ENCODE measurements at places on chromosomes 11 and 22.

DNA sequence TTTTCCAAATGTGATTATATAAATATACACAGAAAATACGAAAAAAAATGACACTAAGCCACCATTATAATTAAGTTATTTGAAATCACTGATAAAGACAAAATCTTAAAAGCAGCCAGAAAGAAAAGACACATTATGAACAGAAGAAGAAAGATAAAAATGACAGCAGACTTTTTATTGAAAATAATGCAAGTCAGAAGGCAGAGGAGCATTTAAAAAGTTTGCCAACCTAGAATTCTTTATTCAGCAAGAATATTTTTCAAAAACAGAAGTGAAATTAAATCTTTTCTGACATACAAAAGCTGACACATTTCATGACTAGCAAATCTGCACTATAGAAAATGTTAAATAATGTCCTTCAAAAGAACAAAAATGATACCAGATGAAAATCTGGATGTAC, 77.8 kb downstream of the CD82 start:
- no peak for DNase-seq

- no peak for DNase-seq
These were observed 8.8 kb downstream of the KRTAP5-5 start for GRCh38 chr11:1638344-1638743.

- no peak for DNase-seq
These were observed 332.2 kb downstream of the TMEM135 start for GRCh38 chr11:87369888-87370287.

DNA sequence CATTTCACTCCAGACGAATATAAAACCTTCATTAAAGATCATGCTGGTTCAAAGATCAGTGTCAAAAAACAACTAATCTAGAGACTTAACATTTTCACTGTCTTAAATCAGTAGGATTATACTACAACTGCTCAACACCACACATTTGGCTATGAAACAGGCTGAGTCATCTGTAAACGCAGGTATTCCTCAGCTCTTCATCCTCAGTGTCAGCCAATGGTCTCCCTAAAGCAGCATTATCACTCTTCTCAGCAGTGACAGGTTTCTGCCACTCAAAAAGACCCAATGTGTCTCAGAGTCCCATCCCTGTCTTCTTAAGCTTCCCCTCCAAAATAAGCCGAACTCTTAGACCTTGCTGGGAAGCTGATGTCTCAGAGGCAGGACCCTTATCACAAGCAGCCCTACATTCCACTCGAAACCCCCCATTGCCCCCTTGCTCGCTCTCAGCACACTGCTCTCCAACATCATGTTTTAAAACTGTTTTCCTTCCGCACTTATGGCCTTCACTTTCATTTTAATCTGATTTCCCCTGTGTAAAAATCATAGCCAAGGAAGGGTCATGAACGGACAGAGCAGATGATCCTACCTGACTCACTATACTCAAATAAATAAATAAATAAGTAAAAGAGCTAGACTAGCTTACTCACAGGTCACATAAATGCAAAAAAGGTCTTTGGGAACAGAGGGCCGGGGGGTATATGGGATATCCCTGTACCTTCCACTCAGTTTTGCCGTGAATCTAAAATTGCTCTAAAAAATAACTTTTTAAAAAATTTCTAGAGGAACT, 23.0 kb downstream of the CDON start:
- no peak for DNase-seq

- DNase-seq, result no peak
These were observed 410.9 kb downstream of the INSC start for GRCh38 chr11:15525582-15525981.

DNA sequence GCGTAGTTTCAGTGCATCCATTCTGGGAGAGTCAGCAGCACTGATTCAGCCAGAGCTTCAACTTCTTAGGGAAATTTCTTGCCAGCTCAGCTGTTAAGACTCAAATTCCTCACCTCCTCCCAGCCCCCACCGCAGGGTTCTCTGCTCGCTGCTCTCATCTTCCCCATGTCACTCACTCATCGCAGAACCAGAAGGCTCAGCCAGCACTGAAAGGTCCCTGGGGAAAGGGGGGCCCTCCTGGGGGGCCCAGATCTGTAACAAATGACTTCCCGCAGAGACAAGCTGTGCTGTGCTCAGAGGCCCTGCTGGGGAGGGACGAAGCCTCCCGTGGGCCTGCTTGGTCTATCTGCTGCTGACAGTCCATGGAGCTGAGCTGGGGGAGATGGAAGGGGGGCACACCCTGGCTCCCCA, 220.6 kb downstream of the NTM start:
- no peak for DNase-seq

DNA sequence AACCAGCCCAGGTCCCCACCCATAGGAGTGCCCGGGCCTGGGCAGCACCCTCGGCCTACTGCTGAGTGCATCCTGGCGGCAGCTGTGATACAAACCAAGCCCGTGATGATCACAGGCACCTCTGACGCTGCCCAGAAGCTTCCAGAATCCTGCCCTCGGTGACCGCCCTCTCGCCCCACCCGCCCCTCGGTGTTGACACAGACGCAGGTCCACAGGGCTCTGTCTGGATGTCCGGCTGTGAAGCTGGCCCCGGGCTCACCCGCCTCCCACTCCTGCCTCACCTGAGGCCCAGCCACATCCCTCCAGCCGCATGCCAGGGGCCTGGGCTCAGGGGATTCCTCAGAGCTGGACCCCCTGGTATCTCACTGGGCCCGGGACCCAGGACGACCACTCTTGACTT, 191.0 kb downstream of the BRD1 start:
- DNase-seq, result no peak

- no peak for DNase-seq
These were observed 203.7 kb downstream of the ARHGAP42 start for GRCh38 chr11:100890789-100891188.

- DNase-seq, result no peak
These were observed 71.6 kb downstream of the SBF2 start for GRCh38 chr11:10222399-10222798.

DNA sequence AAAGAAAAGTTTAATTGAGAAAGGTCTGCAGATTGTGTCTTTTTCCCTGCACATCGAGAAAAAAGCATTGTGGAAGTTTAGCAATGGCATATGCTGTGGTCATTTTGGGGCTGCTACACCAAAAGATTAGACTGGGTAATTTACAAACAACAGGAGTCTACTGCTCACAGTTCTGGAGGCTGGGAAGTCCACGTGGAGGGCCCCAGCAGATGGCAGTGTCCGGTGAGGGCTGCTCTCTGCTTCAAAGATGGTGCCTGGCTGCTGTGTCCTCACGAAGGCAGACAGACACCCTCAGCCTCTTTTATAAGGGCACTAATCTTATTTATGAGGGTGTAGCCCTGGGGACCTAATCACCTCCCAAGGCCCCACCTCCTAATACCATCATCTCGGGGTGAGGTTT, 21.1 kb downstream of the PHF21B start:
- no peak for DNase-seq

GRCh38 chr22:26743149-26743548, 85.8 kb downstream of the MIAT start:
- DNase-seq, result no peak

DNA sequence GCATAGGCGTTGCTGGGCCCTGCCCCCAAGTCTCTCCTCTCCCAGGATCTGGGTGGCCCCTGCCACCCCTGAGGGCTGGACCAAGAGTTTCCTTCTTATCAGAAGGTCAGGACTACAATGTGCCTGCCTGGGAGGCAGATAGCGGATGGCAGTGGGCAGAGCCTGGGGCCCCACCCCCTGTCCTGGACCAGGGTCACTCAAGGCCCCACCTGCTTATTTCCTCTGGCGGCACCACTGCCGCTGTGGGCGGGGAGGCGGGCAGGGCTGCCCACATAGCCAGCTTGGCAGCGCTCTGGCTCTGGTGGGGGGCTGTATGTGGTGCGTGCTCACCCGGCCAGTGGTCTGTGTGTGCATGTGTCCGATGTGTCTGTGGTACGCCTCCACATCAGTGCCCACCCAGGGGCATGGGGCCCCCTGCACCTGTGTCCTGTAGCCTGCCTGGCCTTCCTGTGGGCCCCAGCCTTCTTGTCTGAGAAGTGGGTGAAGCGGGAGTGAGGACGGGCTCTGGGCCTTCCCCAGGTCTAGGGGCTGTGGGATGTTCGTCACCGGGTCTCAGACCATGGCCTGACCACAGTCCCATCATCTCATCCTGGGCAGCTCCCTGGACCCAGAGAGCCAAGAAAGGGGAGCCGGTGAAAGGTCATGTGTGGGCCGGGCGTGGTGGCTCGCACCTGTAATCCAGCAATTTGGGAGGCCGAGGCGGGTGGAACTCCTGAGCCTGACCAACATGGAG, 3.0 kb downstream of the GAS2L1 start:
- DNase-seq, result no peak

DNA sequence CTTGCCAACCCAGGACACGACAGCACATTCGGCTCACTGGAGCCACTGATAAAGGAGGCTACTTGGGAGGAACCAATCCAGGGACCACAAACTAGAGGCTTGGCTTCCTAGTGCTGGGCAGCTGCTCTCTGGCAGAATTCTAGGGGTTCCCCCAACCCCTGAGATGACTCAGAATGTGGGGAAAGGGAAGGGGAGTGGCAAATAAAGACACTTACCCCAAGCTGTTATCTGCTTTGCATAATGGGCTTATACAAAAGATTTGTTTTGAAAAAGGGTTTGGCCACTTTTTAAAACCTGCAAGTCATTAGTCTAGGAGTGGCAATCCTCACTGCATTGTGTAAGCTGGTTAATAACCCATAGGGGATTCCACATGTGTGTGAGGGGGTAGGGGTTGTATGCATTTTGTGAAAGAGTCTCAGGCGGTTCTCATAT, 64.1 kb upstream of the LMO1 start:
- DNase-seq, result no peak

- DNase-seq, result no peak
These were observed 25.5 kb downstream of the SLC5A12 start for GRCh38 chr11:26696330-26696729.

DNA sequence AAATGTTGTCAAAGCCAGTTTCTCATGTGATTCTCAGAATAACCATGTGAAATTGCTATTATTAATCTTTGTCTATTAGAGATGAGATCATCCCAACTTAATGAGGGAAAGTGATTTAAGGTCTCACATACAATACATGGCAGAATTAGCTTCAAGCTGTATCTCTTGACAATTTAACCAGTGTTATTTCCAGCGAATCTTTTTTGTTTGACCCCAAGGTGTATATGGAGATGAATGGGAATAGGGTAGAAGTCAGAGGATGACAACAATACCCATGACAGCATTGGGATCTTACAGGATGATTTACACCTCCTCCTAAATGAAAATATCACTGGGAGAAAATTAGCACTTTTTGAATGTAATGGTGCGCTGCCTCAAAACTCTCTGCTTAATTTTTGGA, 290.8 kb upstream of the LUZP2 start:
- no peak for DNase-seq
